Fibroblast of upper back skin (primary cell): ENCODE measurements at places on chromosomes 2 and 18.

DNA sequence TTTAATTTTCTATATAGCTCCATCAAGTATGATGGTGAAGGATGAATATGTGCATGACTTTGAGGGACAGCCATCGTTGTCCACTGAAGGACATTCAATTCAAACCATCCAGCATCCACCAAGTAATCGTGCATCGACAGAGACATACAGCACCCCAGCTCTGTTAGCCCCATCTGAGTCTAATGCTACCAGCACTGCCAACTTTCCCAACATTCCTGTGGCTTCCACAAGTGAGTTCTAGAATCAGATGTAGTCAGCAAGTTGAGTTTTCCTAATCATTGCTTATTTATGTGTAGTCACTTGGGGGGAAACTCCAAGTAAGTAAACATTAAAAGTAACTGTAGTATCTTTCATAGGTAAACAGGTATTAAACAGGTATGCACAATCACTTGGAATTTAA is 24.8 kb downstream of the SMAD4 start:
- peak; percentile 58 for DNase-seq

DNA sequence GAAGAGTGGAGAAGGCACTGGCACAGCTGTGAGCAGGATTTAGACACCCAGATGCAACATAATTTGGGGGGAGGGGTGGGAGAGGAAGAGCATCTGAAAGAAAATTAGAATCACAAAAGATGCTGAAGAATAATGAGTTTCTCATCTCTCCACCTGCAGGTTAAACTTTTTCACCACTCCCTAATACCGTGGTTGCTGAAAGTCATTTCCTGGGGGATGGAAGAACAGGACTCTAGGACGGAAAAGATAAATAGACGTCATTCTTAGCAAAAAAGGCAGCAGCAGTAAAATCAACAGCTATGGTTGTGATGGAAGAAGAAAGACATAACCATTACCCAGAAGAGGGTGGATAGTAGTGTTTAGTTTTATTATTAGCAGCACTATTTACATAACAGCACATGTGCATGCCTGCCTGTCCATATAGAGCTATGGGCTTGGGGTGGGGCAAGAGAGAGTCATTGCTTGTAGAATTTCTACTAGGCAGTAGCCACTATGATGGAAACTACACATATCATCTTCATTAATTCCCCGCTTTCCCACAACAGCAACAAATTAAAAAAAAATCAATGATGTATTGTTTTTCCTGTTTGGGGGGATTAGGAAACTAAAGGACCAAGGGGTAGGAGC is 212.2 kb downstream of the TRIB2 start:
- DNase-seq: no peak

DNA sequence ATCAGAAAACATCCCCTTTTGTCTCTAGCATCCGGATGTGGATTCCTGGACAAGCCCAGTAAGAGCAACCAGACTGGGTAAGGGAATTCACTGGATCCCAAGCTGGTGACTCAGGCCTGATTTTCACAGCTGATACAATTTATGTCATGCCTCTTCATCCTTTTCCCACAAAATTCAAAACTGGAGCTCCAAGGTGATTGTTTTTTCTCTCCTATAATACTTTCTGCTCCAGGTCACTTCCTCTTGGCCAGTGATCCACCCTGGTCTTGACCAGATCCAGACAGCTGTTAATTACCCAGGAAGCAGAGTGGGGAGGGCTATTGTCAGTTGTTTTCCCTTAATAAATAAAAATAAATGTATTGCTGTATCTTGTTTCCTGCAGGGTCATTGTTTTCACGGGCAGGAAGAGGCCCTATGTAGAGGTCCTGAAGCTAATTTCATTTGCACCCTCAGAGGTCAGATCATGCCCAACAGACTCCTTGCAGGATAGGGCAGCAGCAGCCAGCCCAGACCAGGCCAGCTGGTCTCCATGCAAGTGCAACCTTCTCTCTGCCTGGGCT is 57.6 kb downstream of the EVA1A start:
- peak; percentile 85 for DNase-seq

DNA sequence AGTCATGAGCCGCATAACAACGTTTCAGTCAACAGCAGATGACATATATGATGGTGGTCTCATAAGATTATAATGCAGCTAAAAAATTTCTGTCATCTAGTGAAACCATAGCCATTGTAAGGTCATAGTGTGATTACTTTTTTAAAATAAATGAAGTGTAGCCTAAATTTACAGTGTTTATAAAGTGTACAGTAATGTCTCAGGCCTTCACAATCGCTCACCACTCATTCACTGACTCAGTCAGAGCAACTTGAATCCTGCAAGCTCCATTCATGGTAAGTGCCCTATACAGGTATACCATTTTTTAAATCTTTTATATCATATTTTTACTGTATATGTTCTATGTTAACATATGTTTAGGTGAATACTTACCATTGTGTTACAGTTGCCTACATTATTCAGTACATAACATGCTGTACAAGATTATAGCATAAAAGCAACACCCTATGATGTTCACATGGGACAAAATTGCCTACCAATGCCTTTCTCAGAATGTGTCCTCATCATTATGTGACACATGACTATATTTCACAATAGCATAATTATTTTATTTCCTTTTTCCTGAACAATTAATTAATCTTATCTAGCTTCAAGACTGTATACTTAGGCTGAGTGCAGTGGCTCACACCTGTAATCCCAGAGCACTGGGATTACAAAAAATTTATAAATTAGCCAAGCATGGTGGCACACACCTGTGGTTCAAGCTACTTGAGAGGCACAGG is 1115.9 kb upstream of the ZEB2 start:
- DNase-seq: no peak

DNA sequence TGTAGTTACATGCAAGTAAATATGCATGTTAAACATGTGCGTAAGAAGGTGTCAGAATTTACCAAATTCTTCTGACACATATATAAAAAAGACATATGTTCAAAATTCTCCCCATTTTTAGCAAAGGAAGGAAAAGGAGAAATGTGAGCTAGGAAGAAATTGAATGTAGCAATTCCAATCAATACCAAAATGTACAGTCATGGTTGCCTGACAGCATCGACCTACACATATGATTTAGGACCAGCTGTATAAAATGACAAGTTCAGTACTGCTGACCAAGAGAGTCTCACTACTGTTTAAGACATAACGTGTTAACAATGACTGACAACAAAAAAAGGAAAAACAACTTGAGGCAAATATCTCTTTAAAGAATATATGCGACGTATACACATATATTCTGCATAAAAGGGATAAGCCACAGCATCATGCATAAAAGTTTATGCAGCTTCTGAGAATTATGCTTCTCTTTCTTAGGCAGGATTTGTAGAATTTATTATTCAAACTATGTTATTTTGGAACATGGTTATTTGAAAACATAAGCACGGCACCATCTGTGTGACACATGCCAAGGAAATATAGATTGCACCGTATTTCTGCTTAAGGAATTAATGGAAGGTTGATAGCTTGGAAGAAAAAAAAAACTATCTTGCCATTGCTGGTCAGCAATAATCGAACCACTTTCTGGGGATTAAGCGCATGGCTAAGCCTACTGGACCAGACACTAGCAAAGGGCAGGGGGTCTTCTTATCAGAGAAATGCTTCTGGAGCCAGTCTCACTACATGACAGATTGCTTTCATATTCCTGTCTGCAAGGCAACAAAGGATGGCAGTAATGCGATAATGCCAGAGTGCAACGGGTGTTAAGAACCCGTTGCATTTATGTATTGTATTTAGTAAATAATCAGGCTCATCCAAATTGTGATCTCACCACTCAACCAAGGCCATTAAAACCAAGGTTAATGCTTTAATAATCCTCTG is 154.0 kb downstream of the WDPCP start:
- DNase-seq: no peak

DNA sequence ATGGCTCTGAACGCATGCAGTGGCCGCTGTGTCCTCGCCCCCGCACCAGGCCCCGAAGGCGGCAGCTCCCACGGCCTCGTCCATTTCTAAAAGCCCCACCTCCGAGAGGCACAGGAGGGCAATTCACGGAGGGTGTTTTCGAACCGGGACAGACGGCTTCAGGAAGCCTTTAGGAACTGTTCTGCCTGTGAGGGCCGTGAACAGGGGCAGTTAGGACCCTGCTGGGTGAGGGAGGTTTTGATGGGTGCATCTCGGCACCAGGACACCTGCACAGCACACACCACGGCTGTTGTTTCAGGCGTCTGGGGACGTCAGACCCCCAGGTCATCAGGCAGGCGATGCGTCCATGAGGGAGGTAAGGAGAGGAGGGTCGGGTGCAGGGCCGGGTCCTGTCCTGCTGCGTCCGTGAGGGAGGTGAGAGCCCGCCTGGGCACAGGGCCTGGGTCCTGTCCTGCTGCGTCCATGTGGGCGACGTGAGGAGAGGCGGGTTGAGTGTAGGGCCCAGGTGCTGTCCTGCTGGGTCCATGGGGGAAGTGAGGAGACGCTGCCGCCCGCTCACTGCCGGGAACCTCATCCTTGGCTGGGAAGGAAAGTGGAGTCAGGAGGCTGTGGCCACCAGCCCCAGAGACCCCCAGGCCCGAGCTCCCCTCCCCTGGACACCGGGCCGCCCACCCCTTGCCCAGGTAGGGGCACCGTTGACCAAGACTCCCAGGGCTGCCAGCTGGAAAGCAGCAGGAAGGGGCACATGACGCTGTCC is 25.5 kb upstream of the KCNG2 start:
- DNase-seq: no peak

- DNase-seq: no peak
These were observed 45.5 kb upstream of the ZSWIM2 start for GRCh38 chr2:186894478-186894877.

GRCh38 chr2:205171261-205171940 is 510.9 kb upstream of the NRP2 start:
- peak; percentile 26 for DNase-seq

GRCh38 chr2:85800586-85800985 is 46.8 kb downstream of the ATOH8 start:
- no peak for DNase-seq

DNA sequence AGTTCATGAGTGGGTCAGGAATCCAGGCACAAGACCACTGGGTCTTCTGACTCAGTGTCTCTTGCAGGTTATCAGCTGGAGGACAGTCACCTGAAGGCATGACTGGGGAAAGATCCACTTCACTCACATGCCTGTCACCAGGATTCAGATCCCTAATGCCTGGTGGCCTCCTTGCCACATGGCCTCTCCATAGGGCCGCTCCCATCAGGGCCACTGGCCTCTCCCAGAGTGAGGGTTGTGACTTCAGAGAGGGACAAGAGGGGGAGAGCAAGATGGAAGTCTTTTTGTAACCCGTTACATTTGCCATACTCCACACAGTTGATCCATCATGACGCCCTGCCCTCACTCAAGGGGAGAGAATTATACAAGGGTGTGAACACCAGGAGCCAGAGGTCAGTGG is 13.0 kb upstream of the OTOS start:
- DNase-seq: no peak

DNA sequence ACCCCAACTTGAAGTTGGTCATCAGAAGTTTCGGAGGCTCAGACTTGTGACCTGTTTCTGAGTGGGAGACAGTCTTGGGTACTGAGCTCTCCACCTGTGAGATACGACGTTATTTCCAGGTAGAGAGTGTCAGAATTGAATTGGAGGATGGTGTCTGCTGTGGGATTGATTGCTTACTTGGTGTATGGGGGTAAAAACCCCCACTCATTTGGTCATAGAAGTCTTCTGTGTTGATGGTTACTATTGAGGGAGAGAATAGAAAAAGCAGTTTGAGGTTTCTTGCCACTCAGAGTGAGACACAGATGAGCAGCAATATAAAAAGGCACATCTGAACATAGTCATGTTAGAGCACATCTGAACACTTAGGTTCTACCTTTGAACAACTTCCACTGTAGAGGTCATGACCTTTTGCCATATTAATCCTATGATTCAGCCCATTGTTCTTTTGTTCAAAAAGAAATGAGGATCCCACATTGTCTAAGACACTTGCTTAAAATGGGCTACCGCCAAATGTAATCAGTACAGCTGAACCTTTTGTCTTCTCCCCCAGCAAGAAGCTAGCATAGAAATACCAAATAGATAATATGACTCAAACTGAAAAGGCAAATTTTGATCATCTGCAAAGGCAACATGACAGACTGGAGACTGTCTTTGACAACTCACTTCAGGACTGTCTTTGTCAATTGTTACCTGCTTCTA is 73.3 kb downstream of the NAB1 start:
- no peak for DNase-seq

GRCh38 chr2:45004562-45005191 is 4.6 kb downstream of the SIX2 start:
- no peak for DNase-seq

DNA sequence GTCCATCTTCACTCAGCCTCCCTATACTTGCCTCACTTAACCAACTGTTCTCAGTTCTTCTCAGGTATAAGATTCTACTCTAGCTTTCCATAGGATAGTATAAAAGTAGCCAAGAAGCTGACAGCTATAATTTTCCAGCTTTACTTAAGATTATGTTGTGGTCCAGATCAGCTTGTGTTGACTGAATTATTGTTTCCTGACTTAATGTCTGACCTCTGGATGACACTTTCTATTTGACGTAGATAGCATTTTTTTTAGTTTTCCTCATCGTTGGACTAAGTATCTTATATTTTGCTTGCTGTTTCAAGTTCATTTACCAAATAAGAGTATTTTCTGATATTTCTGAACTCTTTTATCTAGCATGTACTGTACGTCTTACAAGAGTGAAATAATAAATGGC is 1272.5 kb upstream of the CDH2 start:
- peak; percentile 43 for DNase-seq

DNA sequence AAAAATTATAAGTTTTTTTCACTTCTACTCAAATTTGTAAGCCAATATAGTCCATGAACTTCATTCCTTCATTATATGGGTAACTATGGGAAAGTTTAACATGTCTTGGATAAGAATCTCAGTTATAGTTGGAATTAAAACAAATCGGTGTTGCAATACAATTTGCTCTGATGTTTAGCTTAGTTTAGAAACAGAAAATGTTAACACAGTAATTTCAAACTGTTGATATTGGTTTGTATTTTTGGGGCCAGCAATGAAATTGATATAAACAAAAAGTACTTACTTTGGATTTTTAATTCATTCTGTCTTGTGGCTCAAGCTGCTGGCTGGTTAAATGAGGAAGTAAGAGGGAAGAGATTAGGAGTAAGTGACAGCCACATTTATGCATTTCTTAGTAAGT is 368.5 kb upstream of the NT5C1B start:
- DNase-seq: no peak

GRCh38 chr2:171814174-171814573 is 79.9 kb downstream of the SLC25A12 start:
- no peak for DNase-seq

- no peak for DNase-seq
These were observed 75.0 kb downstream of the SLC66A2 start for GRCh38 chr18:79876497-79876896.
